Suppressor macrophage treated with lipopolysaccharide for 1 hour (primary cell): ENCODE measurements at places on chromosomes 12 and 14.

- DNase-seq, result no peak
These were observed 47.6 kb upstream of the PPP1CC start for GRCh38 chr12:110790301-110790700.

DNA sequence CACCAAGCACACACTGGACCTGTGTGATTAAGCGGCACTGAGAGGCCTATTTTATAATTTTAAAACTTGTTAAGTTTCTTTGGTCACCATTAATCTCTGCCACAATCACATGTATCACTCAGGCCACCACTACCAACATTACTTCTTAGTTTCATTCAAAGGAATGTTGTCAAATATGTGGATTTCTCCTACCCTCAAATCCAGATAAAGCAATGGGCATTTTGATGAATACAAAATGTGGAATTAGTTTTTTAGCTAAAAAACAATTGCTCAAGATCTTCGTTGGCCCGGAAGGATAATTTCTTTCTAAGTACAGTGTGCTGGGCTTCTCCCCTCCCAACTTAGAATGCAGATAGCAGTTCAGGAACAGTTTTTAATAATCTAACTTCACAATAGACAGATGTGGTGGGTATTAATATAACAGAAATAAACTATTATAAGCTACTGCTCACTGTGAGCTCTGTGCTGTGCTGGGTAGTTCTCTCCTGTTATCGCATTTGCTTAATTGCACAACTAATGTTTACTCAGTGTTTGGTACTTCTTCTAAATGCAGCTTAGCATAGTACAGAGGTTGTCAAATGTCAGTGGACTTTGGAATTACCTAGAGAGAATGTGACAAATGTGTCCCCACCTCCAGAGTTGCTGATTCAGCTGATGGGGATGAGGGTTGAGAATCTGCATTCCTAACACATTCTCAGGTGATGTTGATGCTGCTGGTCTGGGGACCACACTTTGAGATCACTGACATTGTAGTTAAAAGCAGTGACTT, 266.7 kb upstream of the AMIGO2 start:
- no peak for DNase-seq

GRCh38 chr14:73125169-73125588, 11.1 kb upstream of the PSEN1 start:
- no peak for DNase-seq

GRCh38 chr12:54463484-54463883, 9.9 kb downstream of the GTSF1 start:
- DNase-seq, result no peak

GRCh38 chr12:15044471-15044870, 71.6 kb downstream of the PDE6H start:
- no peak for DNase-seq

DNA sequence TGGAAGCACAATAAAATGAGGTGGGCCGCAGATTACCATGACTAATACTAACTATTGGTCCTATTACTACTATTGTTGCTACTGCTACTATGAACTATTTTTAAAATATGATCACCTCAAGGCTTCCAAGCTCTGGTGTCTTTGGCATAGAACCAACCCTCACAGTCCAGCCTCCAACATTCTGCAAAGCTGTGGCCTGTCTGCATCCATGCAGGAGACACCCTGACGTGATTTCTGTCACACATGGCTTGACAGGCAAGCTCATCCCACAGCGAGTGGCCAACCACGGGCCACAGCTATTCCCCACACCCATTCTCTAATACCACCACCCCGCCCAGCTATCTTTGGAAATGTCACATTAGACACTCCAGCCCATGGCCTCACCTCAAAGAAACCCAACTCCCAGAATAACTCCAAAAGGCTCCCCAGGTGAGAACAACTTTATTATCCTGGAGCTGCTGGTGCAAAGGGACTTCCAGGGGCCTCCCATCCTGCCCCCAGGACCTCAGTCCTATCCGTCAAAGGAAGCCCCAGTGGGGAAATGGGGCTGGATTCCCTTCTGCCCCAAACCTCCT, 14.4 kb downstream of the ISCU start:
- no peak for DNase-seq

GRCh38 chr12:80195074-80195726, 95.9 kb downstream of the OTOGL start:
- no peak for DNase-seq

- DNase-seq, result no peak
These were observed 50.8 kb downstream of the NTN4 start for GRCh38 chr12:95739561-95740313.

DNA sequence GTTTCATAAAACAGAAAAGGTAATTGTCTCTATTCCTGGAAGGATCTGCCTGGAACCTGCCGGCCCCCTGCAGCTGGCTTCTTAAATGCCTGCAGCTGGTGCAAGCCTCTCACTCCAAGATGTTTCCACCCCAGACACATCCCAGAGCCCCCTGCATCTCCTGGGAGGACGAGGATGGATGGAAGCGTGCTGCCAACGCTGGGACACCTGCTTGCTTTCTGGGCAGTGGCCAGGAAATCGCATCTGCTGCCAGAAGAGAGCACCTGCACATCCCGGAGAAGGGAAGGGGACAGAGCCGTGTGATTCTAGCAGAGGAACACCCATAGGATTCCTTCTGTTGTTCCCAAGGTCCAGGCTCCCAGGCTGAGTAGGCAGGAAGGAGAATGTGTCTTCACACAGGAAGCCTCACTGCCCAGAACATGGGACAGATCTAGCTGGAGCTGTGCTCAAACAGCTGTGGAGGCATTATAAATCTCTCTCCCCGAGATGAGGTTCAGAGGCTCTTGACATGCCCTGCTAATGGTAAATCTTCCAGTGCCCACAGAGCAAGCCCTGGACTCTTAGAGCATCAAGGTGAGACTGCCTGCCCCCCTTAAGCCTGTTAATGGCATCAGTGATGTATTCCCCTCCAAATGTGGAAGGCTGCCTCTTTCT, 138.8 kb upstream of the MAP1LC3B2 start:
- no peak for DNase-seq

DNA sequence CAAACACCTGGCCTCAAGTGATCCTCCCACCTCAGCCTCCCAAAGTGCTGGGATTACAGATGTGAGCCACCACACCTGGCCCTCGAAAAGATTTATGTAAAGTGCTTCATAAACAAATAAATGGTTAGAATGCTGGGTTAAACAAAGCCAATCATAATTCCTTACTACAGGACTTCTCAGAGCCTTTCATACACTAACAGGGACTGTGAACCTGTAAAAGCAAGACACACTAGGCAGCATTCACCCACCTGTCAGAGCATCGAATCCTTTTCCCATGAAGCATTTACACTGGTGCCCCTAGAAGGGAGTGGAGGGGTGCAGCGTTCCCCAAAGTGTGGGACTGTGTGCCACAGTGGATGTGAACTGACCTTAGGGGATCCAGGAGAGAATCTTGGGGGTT, 29.5 kb downstream of the TRPV4 start:
- DNase-seq, result no peak

- peak; percentile 42 for DNase-seq
These were observed 67.9 kb upstream of the BEGAIN start for GRCh38 chr14:100654814-100655740.

DNA sequence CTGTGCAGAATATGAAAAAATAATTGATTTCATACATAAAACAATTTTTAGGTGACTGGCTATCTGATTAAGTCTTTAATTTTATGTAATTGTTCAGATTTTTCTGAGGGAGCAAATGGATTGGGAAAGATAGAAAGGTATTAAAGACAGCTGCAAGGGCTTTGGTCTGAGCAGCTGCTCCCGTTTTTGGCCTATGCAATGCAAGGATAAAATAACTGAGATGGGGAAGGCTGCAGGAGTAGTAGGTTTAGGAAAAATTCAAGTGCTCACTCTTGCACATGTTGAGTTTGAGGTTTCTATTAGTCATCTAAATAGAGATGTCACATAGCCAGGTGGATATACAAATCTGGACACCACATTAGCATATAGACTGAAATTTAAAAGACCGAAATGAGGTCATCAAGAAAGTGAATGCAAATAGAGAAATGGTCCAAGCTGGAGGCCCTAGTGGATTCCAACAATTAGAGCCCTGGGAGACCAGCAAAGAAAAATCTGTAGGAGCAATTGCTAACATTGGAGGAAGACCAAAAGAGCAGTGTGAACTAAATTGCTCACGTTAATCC, 144.0 kb downstream of the PPFIA2 start:
- no peak for DNase-seq
